Large intestine (tissue), 12 donors: ENCODE measurements at places on chromosomes 5 and 9. TPM values are rescaled to one million over a fixed set of nuclear protein-coding genes. Genes with fewer than 3 reads are reported as not detected.

The SLC34A3 gene
- polyA plus RNA-seq = 36.9 TPM

The FKBP15 gene
- 23.1 TPM for polyA plus RNA-seq

The TSC1 gene
- polyA plus RNA-seq = 45.6 TPM

The HAPLN1 gene
- 5.0 TPM for polyA plus RNA-seq

The STARD4 gene
- polyA plus RNA-seq = 32.9 TPM

The FCN2 gene
- polyA plus RNA-seq = 0.04 TPM

The AJM1 gene
- 10.4 TPM for polyA plus RNA-seq

The SPATA6L gene
- 7.2 TPM for polyA plus RNA-seq

The CDH9 gene
- polyA plus RNA-seq = 0.91 TPM

The S100Z gene
- polyA plus RNA-seq = 0.51 TPM

The GPRIN1 gene
- polyA plus RNA-seq = 7.0 TPM

The SURF6 gene
- polyA plus RNA-seq = 41.8 TPM

The FAM120AOS gene
- polyA plus RNA-seq = 52.6 TPM

The CCL21 gene
- polyA plus RNA-seq = 60.4 TPM

The CCNI2 gene
- polyA plus RNA-seq = 10.1 TPM

The OR1Q1 gene
- not detected for polyA plus RNA-seq

The PCDHB12 gene
- polyA plus RNA-seq = 1.2 TPM

The FAM120A gene
- 80.8 TPM for polyA plus RNA-seq

The CATSPER3 gene
- polyA plus RNA-seq = 1.4 TPM

The GPR151 gene
- 0.04 TPM for polyA plus RNA-seq

The RNF180 gene
- 5.6 TPM for polyA plus RNA-seq

The HMMR gene
- 10.0 TPM for polyA plus RNA-seq

The FAXDC2 gene
- polyA plus RNA-seq = 33.0 TPM

The PCAT7 gene
- polyA plus RNA-seq = 0.84 TPM

The TUSC1 gene
- polyA plus RNA-seq = 13.2 TPM

The VAV2 gene
- 48.4 TPM for polyA plus RNA-seq

The IGIP gene
- polyA plus RNA-seq = 9.4 TPM

The TEX10 gene
- polyA plus RNA-seq = 22.6 TPM

The DCP2 gene
- 19.2 TPM for polyA plus RNA-seq

The CBY3 gene
- polyA plus RNA-seq = 1.2 TPM

The PCDHB4 gene
- polyA plus RNA-seq = 1.6 TPM

The LNPEP gene
- 19.7 TPM for polyA plus RNA-seq

The RASEF gene
- 11.5 TPM for polyA plus RNA-seq

The RORB gene
- polyA plus RNA-seq = 0.16 TPM

The ABCA1 gene
- 8.6 TPM for polyA plus RNA-seq

The SGCD gene
- 9.0 TPM for polyA plus RNA-seq

The PCDHGC4 gene
- 1.7 TPM for polyA plus RNA-seq

The NUTM2F gene
- polyA plus RNA-seq = not detected

The CCL28 gene
- 5.2 TPM for polyA plus RNA-seq

The FOXD4L4 gene
- 0.03 TPM for polyA plus RNA-seq

The FOXD4 gene
- 0.42 TPM for polyA plus RNA-seq

The PDE4D gene
- 13.5 TPM for polyA plus RNA-seq
